ENCODE measurements at places on chromosomes 2 and 18.
A peak's percentile ranks its signal among the peaks of the same experiment; 100 is the strongest.

DNA sequence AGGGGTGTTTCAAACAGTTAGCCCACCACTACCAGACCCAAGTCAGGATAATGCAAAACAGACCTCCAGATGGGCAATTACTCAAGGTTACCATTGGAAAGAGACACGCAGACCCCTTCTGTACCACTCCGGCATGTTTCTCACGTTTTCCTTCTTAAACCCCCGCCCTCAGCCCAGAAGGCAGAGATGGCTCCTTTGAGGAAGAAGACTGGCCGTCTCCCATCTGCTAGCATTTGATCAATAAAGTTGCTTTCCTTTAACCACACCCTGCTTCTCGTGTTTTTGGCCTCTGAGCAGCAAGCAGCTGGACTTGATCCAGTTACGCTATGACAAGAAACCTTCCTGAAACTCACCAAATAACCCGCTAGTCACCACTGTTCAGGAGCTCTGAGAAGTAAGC is 1012.4 kb upstream of the GYPC start:
- no peak for DNase-seq

GRCh38 chr2:20650877-20651730 is at the start of gene HS1BP3:
Gene HS1BP3 (minus strand): TSS chr2:20651098. CDS start chr2:20651063, 35 bp downstream.
- peak; percentile 87 for DNase-seq

- no peak for DNase-seq
Measured at GRCh38 chr2:165594935-165595255, 125.4 kb downstream of the CSRNP3 start.

GRCh38 chr2:64862623-64863022 is 126.6 kb upstream of the SLC1A4 start:
- no peak for DNase-seq

GRCh38 chr2:149044500-149044899 is 6.0 kb downstream of the LYPD6B start:
- no peak for DNase-seq

GRCh38 chr2:203688798-203689197 is 17.6 kb upstream of the CD28 start:
- DNase-seq = no peak

GRCh38 chr2:85668009-85668856 is at the start of gene SFTPB:
Gene SFTPB (minus strand): TSS chr2:85668199. CDS start chr2:85668183, 16 bp downstream.
- no peak for DNase-seq

DNA sequence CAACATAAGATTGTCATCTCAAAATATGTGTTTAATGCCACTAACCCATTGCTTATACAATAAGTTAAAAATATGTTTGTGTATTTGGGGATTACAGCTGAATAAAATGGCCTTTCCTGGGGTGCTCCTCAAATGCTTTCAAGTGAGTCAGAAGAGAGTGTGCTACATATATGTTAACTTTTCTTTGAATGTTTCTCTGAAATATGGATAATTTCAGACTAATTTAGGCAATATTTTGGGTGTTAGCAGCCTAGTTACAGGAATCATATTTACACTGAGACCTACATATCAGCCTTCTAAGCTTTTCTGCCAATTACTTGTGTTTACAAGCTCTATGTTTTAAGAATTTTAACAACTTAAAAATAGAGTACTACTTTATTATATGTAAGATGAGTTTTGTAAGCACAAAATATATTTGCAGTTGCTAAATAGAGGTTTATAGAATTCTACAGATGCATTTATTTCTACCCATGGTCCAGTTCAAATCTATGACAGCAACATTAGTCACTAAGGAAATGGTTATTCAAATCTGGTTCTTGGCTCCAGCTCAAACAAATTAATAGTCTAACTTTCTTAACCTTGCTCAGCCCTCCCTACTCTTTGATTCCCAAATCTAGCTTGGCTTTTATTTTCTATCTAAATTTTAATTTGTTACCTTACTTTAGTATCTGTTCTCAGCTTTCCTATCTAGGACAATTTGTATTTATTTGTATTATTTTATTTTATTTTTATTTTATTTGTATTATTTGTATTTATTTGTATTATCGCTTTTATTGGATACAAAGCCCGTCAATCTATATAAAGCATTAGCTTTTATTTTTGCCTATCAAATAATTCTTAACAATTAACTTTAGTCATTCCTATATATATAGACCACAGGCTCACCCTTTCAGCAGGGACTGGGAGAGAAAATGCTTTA is 48.9 kb downstream of the FSIP2 start:
- no peak for DNase-seq

- no peak for DNase-seq
Measured at GRCh38 chr18:40849886-40850285, 1105.1 kb upstream of the PIK3C3 start.

GRCh38 chr18:10558967-10559298 is 33.1 kb downstream of the NAPG start:
- DNase-seq = no peak

GRCh38 chr2:204018717-204019116 is 82.2 kb downstream of the ICOS start:
- no peak for DNase-seq

DNA sequence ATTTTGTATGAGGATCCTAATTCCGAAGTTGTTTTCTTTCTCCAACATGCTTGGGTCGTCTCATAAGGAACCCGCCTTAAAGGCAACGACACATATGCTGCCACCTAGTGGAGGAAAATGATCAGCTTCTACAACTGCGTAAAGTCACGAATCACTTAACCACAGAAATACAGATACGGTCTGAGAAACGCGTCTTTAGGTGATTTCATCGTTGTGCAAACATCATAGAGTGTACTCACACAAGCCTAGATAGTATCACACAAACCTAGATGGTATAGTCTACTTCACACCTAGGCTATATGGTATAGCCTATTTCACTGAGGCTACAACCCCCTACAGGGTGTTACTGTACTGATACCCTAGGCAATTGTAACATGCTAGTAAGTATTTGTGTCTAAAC is 13.1 kb downstream of the GNLY start:
- peak; percentile 73 for DNase-seq

DNA sequence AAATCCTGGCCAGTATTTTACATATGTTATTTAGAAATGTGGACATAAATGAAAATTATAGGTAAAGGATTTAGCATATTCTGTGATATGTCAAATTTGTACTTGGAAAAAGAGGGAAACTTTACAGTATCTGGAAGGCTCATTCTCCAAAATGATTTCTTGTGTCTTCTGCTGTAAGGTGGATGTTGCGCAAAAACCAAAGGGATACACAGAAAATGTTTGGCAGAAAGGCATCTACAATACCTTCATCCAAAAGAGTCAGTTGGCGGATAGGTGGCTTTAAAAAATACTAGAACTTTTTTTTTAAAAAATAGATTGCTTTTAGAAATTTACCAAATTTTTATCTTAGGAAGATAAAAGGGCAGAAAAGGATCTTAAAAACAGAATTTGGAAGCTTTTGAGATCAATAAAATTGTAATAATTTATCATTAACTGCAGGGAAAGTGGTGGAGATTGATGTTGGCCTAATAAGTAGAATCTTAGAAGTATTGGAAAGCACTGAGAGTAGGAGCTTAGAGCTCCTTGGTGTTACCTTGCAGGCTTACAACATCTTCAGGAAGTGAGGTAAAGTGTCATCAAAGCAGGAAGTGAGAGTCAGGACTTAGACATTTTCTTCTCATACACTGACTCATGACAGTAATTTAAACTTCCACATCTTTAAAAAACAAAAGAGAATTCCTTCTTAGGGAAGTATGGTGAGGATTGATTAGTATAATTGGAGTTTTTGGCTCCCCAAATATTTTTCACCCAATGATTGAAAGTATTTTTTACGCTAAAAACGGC is 2.1 kb downstream of the NABP1 start:
- DNase-seq = no peak

DNA sequence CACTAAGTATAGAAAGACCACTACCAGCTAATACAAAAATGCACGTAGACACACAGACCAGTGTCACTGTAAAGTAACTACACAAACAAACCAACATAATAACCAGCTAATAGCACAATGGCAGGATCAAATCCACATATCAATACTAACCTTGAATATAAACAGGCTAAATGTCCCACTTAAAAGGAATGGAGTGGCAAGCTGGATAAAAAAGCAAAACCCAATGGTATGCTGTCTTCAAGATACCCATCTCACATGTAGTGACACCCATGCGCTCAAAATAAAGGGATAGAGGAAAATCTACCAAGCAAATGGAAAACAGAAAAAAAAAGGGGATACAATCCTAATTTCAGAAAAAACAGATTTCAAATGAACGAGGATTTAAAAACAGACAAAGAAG is 41.8 kb downstream of the CPS1 start:
- no peak for DNase-seq

DNA sequence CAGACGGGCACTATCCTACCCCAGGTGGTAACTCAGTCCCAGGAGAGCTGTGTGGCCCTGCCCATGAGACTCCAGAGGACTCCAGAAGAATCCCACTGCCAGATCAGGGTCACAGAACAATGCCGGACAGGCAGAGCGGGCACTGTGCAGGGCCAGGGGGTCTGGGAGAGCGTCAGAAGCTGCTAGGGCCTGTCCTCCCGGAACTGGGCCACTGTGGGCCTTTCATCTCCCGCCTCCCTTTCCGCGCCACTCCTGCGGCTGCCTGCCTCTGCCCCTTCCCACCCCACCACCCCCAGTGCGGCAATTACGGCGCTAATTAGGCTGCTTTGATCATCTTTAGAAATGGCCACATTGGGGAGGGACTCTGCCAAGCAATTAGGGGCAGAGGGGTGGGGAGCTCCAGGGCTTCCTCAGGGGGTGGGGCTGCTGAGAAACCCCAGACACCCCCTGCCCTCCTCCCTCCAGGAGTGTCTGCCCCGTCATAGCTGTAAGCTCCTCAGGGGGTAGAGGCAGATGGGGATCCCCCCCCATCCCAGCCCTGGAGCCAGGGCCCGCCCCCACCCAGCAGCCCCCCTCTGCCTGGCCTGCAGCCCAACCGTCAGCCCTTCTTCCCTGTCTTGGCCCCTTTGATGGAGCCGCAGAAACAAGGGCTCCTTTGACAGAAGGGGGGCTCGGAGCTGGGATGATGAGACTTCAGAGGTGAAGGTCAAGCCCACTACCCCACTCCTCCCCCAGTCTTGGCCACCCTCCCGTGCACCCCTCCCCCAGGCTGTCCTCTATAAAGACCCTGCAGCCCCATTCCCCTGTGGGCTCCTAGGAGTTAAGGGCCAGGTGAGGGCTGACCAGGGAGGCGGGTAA is at the start of gene PRSS56:
Gene PRSS56 (plus strand): TSS at position 808 of the 858 bp plus-strand sequence. CDS start 211 bp downstream, outside the sequence.
- no peak for DNase-seq

DNA sequence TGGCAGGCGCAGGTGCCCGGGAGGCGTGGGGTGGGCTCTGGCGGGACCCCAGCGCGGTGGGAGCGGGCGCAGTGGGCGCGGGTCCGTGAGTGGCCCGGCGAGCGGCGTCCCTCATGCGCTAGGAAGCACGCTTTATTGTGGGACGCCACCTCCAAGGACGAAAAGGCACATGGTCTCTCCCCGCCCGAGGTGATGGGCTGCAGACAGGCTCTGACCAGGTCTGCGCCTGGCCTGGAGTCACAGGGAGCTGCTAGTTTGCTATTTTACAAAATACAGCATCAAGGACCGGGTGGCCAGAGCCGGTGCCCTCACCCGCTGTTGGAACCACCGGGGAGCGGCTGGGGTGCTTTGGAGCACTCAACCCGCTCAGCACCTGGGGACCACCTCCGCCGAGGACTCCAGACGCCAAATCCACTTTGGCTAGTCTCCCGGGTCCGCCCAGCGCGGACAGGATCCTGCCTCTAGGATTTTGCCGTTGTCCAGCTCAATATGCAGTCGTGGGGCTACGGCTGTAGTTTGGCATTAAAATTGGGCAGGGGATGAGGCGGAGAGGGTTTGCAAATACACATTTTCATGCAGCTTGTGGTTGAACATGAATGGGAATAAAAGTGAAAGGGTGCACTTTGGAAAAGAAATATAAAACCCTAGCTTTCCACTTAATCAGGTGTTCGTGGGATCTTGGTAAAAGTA is 65.4 kb downstream of the LRRFIP1 start:
- peak; percentile 65 for DNase-seq

- no peak for DNase-seq
Measured at GRCh38 chr2:200255549-200255948, 50.9 kb upstream of the SPATS2L start.

DNA sequence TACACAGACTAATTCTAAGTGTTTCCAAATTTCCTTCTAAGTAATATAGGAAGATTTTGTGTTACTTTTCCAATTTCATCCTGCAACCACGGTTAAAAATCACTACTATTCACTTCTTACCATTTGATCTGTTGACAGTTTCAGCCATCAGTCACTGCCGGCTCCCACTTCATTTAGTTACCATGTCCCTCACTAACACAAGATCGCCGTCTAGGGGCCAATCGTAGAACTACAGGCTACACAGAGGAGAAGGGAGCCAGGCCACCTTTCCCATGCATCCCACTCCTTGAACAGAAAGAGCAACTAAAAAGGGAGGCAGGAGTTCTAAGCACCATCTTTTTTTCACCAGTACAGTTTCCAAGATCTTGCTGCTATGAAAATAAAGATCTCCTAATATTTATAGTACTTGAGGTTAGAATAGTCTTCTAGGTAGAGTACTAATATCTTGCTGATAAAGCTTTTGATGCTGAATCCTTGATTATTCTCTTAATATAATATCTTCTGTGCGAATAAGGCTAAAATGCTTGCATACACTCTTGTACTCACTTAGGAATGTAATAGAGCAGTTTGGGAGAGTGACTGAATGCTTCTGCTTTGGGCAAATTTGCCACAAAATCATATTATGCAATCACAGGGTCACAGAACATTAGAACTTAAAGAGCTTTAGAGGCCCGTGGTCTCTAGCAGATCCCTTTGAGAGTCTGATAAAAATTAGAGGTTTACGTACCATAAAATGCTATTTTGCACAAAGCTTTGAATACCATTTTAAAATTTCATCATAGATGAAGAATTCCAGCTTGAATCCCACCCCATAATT is 39.5 kb upstream of the CYP1B1 start:
- DNase-seq = peak; percentile 87

- no peak for DNase-seq
Measured at GRCh38 chr18:66695281-66695680, 91.4 kb upstream of the CDH19 start.

DNA sequence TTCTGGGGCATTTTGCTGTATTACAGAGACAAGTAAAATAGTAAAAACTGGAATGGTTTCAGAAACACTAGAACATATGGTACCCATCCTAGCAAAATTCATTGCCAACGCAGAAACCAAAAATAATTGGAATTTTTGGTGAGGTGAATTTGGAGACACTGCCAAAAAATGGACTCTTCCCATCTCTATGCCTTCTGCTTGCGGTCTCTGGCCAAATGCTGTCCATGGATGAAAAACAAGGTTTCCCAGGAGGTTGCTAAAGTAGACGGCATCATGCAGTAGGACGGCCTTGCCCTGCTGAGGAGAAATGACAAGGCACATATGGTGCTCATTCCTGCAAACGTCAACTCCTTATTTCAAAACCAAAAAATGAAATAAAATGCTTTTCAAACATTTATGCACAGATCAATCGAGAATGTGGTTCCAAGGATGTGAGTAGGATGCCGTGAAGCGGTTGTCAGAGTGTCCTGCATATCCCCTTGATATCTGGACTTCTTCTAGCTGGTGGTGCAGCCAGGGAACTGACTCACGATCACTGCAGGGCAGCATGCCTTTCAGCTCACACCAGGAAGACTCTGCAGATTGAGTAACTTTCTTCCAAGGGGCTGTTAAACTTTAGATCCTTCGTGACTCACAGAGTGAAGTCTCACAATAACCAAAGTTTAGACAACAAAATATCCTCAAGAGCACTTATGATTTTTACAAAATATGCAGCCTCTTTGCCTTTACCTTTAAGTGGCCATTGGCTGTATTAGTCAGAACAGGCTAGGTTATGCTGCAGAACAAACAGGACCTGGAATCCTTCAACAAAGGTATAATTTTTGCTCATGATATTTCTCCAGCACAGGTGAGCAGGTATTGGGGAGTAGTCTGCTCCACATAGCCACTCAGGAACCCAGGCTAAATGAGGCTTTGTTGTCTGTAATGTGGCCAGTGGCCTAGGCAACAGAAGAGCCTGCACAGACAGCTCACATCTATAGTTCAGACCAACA is 149.4 kb upstream of the NDUFV2 start:
- no peak for DNase-seq

GRCh38 chr2:231189571-231190495 is 8.6 kb upstream of the ARMC9 start:
- no peak for DNase-seq

All from activated CD4-positive, alpha-beta T cell treated with anti-CD3 and anti-CD28 coated beads for 48 hours (primary cell).